Activated CD8-positive, alpha-beta memory T cell treated with anti-CD3 and anti-CD28 coated beads for 1 hour (primary cell): ENCODE measurements at places on chromosomes 4 and X.

DNA sequence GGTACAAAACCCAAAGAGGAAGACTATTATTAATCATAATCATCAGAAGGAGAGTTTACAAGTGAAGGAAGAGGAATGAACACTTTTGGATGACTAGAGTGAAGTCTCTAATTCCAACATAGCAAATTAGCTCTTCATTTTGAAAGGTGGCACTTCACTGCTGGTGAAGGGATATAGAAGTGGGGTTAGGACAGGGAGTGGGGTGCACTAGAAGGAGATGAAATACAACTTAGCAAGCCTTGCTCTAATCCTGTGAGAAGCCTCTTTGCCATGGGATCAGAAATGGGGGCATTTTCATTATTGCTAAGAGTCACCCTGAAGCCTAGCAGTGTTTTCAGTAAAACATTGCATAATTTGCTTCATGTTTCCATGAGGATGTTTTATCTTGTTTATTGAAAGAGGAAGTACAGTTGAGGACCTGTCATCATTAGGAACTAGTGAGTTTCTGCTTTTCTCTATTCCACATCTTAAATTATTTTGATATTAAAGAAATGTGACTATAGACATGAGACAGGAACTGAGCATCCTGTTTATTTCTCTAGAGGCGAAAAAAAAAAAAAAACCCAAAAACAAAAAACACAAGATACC is 9.3 kb upstream of the GRPR start:
- DNase-seq: no peak

DNA sequence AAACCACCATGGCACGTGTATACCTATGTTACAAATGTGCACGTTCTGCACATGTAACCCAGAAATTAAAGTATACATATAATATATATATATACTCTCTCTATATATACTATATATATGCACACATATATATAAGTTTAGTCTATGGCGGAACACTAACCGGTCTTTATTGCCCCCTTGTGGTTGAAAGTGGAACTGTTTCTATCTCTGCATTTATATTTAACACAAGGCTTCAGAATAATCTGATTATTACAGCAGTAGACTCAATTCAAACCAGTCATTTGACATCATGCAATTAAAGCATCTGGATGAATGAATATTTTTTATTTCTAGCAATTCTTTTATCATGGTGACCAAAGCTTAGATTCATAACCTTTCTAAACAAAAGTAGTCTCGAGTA is 14.6 kb downstream of the RAB9B start:
- no peak for DNase-seq

- DNase-seq: no peak
Measured at GRCh38 chrX:155070663-155070974, 317 bp downstream of the CMC4 start.

DNA sequence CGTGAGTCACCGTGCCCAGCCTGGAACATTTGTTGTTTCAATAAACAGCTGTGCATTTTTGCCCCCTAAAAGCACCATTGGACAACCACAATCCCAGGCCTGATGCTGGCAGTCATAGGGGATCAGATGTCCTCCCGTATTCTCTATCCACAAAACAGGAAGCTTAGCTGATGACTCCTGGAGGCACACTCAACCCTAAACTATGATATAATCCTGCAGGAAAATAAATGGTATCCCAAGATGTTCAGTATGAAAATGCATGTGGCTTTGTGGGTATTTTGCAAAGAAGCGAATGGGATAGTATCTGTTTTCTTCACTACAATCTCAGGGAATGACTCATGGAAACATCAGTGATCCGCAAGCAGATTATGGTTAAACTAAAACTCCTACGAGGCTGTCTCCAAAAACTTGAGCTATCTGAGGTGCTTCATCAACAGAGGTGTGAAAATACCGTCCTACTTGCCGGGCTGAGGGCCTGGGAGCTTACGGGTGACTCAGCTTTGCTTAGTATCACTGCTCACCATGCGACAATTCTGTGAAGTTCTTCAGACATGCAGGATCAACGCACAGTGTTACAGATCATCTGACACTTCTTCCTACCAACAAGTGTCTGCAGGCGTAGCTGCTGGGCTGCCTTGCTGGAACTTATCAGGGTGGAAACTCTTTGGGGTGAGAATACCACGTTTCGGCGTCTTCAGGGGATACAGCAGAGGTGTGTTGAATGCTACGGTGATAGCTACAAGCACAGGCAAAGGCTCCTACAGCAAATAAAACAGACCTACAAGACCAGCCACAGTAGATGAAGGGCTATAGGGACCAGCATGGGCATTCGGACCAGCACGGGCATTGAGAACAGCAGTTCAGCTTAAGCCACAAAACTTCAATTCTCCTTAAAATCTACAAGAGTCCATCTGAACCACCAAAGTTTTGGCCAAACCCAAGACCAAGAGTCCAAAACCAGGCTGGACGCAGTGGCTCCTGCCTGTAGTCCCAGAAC is 148.5 kb downstream of the DHRSX start:
- no peak for DNase-seq

GRCh38 chr4:178693816-178694215 is 1251.6 kb upstream of the AGA start:
- no peak for DNase-seq

- no peak for DNase-seq
Measured at GRCh38 chr4:54659749-54660535, 2.2 kb downstream of the KIT start.

DNA sequence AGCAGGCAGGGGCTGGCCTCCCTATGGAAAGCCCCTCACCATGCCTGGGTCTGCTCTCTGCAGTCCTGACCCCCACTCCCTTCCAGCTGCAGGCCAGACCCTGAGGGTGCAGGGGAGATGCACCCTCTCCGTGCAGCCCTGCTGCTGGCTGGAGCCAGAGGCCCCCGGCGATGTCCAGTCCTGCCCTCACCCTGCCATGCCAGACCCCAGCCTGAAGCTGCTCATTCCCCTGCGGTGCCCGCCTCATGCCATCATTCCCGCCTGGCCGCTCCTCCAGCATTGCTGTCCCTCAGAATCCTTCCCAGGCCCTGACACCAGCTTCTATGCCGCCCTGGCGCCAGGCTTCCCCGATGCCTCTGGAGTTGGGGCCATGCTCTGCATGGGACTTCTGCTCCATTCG is 72.4 kb downstream of the SORCS2 start:
- no peak for DNase-seq

- no peak for DNase-seq
Measured at GRCh38 chr4:125321709-125322365, 7.1 kb downstream of the FAT4 start.

- no peak for DNase-seq
Measured at GRCh38 chrX:39289827-39290226, 488.6 kb downstream of the MID1IP1 start.

DNA sequence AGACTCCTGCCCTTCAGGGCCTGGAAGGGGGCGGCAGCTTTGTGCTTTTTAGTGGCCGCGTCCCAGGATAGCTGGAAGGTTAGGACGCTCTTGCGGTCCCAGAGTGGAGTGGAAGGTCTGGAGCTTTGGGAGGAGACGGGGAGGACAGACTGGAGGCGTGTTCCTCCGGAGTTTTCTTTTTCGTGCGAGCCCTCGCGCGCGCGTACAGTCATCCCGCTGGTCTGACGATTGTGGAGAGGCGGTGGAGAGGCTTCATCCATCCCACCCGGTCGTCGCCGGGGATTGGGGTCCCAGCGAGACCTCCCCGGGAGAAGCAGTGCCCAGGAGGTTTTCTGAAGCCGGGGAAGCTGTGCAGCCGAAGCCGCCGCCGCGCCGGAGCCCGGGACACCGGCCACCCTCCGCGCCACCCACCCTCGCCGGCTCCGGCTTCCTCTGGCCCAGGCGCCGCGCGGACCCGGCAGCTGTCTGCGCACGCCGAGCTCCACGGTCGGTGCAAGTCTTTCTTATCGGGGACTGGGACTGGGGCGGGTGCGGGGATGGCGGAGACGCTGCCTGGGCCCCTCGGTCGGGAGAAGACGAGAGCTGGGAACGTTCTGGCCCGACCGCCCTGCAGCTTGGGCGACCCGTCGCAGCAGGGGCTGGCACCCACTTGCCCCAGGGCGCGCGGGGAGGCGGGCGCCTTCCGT is at the start of gene EDNRA:
Gene EDNRA, plus strand, starts transcription at position 207 of the 686 bp plus-strand sequence. CDS start 4,585 bp downstream, outside the sequence.
- no peak for DNase-seq

DNA sequence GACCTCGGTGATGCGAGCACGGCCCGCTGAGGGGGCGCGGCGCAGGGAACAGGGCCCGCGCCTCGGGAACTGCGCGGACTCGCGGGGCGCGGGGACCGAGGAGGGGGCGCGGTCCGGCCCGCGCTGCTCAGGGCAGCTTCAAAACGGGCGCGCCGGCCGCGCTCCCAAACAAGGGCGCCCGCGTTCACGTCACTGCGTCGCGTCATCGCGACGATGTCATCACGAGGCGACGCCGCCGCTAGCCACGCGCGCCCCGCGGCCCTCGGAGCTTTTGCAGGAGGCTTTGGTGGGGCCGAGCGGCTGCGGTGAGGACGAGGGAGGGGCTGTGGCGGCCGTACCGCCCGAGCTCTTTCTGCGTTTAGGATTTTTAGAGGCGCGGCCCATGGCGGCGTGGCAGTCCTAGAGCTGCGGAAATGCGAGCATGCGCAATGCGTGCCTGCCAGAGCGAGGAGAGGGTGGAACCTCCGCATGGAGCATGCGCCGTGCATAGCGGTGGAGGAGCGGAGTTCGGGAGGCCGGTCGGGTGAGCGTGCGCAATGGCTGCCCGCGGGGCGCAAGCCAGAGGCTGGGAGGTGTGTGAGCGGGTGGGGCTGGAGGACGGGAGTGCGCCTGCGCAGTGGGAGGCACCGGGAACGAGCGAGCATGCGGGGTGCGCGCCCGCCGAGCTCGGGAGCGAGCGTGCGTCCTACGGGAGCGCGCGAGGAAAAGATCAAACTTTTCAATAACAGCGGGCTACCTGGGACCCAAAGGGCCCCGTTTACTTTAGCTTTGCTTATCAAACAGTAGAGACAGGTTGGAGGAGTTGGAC is at the start of gene PPP2R3B:
Gene PPP2R3B, minus strand, starts transcription at position 140 of the 808 bp plus-strand sequence. CDS start 216 bp downstream, outside the sequence.
- peak; percentile 98 for DNase-seq

GRCh38 chr4:89284828-89285227 is 22.8 kb downstream of the GPRIN3 start:
- no peak for DNase-seq

GRCh38 chr4:159222043-159222552 is 119.2 kb downstream of the RAPGEF2 start:
- DNase-seq: no peak

GRCh38 chr4:52096048-52096447 is 44.9 kb downstream of the SPATA18 start:
- no peak for DNase-seq

GRCh38 chr4:113639326-113639725 is 122.2 kb downstream of the CAMK2D start:
- DNase-seq: no peak

DNA sequence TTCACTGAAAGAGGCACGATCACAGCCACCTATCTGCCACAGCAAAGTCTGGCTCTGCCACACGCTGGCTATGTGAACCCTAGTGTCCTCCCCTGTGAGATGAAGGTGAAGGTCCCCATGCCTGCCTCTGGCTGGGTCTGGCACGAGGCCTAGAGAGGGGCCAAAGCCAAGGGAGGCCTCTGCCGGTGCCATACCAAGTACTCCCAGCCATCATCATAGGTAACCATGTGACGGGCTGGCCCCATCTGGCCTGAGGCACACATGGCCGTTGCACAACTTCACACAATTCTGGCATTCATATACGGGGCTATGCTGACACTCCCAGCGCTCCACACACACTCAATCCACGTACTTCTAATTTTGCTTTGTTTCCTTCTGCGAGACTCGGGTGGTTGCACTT is 15.3 kb downstream of the NOP14 start:
- no peak for DNase-seq

- no peak for DNase-seq
Measured at GRCh38 chr4:122341886-122342285, 36.9 kb upstream of the ADAD1 start.

DNA sequence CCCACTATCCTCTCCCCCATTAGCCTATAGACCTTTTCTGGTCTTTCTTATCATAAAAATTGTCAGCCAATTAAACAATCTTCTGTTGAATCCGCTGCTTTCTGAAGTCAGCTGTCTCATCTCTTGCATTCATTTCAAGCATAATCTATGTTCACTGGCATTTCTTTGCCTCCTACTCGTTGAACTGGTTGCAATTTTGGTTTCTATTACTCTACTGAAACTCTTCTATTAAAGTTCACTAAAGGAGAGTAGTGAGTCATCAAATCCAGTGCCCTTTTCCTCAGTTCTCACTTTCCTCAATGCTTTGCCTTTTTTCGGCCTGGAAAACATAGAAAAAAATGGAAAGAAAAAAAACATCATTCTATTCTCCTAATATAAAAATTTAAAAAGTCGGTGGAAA is 23.9 kb upstream of the CXCL13 start:
- no peak for DNase-seq

- DNase-seq: no peak
Measured at GRCh38 chrX:46220822-46221221, 324.4 kb downstream of the ZNF674 start.

GRCh38 chr4:105426187-105426897 is 47.5 kb downstream of the PPA2 start:
- DNase-seq: no peak

- no peak for DNase-seq
Measured at GRCh38 chrX:119659522-119659921, 33.4 kb downstream of the SEPTIN6 start.

DNA sequence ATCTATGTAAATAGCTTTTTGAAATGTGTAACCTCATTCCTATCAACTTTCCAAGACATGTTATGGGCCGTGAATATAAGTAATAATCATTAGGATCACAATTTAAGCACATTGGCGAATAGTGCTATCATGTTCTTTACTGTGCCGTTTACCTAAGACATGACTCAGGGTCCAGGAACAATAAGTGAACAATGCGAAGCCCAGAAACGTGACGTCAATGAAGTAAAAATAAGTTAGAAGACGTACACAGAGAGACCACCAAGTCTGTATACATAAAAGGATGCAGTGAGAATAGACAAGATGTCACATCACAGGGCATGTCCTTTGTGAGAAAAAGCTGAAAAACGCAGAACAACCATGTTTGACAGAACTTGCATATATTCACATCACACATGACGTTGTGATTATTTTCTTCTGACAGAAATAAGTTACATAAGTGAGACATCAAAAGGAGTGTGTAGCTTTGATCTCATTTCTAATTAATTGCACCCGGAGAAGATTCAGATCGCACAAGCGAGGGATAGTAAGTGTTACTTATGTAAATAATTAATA is 49.4 kb upstream of the FAT1 start:
- no peak for DNase-seq

DNA sequence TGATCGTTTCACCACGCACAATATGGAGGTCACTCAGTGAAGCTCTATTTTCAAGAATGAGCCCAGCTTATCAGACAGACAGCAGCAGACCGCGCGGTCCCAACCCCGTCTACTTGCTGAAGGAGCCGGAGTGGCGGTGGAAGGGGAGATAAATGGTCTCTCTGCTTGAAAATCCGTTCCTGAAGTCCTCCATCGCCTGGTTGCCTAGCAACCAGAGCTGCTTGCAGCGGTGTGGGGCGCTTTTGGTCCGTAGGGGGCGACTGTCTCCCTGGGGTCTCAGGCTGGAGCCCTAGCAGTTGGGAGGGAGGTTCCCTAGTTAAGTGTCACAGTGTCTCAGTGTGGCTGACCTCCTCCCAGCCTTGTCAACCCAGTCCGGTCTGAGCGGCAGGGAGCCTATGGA is 8.3 kb upstream of the DLG3 start:
- DNase-seq: no peak

GRCh38 chr4:81424336-81424735 is 47.4 kb downstream of the RASGEF1B start:
- no peak for DNase-seq

- no peak for DNase-seq
Measured at GRCh38 chrX:148380650-148381561, 119.5 kb upstream of the AFF2 start.
